Renal cortical epithelial cell (primary cell): ENCODE measurements at places on chromosomes 16 and 17. TPM values are rescaled to one million over a fixed set of nuclear protein-coding genes. Genes with fewer than 3 reads are reported as not detected.
A peak's percentile ranks its signal among the peaks of the same experiment; 100 is the strongest.

DNA sequence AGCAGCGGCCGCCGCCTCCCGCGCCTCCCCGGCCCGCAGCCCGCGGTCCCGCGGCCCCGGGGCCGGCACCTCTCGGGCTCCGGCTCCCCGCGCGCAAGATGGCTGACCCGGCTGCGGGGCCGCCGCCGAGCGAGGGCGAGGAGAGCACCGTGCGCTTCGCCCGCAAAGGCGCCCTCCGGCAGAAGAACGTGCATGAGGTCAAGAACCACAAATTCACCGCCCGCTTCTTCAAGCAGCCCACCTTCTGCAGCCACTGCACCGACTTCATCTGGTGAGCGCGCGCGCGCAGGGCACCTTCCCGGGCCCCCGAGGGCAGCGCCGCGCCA, 258 bp downstream of the PRKCB start:
- DNase-seq: no peak

- DNase-seq: no peak
Observed at GRCh38 chr17:65407017-65407416, 154.4 kb downstream of the AXIN2 start.

GRCh38 chr17:18992454-18993130, 12.0 kb downstream of the FAM83G start:
- no peak for DNase-seq

DNA sequence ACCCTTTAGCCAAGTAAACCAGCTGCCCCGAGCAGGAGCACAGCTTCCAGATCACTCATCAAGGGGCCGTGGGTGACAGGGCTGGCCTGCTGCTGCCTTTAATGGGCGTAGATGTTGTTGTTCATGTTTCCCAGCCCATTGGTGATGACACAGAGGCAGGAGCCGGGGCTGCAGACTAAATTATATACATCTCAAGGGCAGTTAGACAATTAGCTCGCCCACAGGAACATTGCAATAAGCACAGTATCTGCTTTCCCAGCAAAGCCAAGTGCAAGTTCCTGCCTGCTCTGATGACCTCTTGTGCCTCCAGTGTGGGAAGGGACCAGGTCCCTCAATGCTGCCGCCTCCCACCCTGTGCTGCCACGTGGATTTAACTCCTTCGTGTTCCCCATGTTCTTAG, 485.8 kb downstream of the MAF start:
- DNase-seq: no peak

GRCh38 chr17:78219396-78220150, 5.5 kb downstream of the BIRC5 start:
- no peak for DNase-seq

DNA sequence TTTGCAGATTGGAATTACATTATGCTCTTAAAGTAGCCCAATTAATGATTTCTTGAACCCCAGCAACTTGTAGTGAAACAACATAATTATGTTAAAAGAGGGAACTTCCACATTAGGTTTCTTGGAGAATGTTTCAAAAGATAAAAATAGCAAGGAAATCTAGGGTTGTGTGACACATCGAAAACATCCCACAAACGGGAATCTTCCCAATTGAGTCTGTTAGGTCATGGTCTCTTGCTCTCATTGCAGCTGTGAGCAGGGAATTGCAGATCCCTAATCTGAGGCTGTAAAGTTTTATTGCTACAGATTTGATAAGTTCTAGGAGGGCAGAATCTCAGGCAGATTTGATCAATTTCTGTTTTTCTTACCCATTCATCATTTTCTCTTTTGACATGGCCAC, 6.7 kb upstream of the LPO start:
- DNase-seq: peak; percentile 45

DNA sequence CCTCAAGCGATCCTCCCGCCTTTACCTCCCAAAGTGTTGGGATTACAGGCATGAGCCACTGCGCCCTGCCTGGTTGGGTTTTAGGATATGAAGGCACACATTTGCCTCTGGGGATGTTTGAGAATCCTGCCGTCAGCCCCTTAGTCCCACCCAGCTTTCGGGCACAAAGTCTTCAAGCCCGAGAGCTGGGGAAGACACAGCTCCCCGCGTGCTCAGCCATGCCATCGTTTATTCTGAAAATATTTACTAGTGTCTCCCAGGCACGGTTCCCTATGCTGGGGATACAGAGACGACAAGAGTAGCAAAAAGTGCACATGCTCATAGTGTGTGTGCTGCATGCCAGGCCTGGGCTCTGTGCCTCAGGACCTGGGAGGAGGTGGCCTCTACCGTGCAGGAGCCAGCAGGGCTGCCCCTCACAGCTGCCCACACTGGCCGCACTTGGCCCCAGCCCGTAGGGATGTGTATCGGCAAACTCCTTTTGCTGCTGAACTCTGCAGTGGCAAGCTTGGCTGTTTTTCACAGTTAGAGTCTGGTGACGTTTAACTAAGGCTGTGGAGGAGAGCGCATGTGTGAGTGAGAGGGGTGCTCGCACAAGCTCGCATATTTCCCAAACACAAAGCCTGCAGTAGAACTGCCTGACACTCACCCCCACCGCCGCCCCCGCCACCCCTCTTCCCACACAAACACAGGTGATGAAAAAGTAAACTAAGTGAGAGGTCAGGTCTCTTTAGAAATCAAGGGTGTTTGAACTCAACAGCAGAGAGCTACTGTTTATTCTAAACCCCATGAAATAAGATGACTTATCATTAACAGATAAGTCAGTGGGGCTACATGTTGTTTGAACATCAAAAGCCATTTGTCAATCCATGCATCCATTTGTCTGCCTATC, 266.4 kb downstream of the MRTFB start:
- peak; percentile 47 for DNase-seq

Gene ZG16
- not detected in 2 replicates for total RNA-seq

Gene USP43
- 10.3 and 14.1 TPM in 2 replicates for total RNA-seq

Gene FOXC2
- 0.17 and 0.35 TPM in 2 replicates for total RNA-seq

Gene PARD6A
- 2.8 and 16.1 TPM in 2 replicates for total RNA-seq
